Lower lobe of right lung (tissue), 2 donors: ENCODE measurements at places on chromosomes 4 and X. TPM values are rescaled to one million over a fixed set of nuclear protein-coding genes. Genes with fewer than 3 reads are reported as not detected.

DNA sequence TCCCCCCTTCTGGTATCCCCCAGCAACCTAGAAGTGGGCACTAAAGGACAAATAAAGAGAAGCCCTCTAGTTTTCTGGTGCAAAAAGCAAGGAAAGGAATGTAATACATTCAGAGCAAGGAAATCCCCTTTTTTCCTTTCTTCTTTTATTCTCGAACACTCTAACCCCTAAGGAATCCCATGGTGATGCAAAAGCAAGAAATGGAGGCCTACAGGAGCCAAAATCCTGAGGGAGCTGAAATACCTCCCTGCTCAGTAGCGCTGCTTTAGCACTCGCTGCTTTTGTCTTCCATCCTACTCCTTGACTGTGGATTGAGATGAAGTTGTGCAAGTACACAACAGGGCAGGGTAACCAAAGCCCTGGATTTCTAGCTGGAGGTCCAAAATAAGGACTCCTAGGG lies 251.0 kb downstream of the PRDM5 start:
- DNase-seq: no peak

- DNase-seq: no peak
These were observed 406.0 kb downstream of the INPP4B start for GRCh38 chr4:142440093-142440492.

- no peak for DNase-seq
These were observed 261.0 kb downstream of the PDGFC start for GRCh38 chr4:156710365-156711192.

DNA sequence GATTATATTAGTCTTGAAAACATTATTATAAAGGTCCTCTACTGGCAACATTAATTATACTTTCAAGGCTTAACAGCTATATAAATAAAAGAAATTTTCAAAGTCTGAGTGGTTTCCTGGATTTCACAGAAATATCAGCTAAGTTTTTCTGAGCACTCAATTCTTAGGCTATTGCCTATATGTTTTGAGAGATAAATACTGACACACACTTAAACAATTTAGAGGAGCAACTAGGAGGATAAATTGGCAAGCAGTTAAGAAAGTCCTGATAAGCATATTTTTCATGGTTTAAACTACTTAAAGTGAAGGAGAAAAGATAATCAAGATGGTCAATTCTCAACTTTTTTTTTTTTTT lies 2.7 kb upstream of the MGARP start:
- DNase-seq: no peak

GRCh38 chr4:79869597-79870237 lies 203.3 kb downstream of the ANTXR2 start:
- DNase-seq: no peak

Gene HMGN5
- 2.9 TPM for total RNA-seq

Gene IL1RAPL1
- total RNA-seq: not detected

GRCh38 chr4:74331944-74332343 lies 23.7 kb downstream of the EPGN start:
- no peak for DNase-seq

Gene PDE5A
- 39.8 TPM for total RNA-seq

Gene BEND2
- total RNA-seq: 0.24 TPM

DNA sequence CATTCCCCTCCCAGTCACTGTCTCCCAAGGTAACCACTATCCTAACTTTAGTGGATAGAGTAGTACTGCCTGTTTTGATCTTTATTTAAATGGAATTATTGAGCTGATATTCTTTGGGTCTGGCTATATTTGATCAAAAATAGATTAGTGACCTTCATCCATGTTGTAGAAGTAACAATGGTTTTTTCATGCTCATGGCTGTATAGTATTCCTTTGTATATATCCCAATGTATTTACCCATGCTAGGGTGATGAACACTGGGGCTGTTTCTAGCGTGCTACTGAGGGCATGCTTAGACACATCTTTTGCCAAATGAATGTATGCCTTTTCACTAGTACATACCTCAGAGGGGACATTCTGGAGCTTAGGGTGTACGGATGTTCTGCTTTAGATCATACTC lies 10.1 kb upstream of the MAGEA8 start:
- DNase-seq: no peak

GRCh38 chrX:71536285-71536684 lies 3.4 kb downstream of the OGT start:
- DNase-seq: no peak

DNA sequence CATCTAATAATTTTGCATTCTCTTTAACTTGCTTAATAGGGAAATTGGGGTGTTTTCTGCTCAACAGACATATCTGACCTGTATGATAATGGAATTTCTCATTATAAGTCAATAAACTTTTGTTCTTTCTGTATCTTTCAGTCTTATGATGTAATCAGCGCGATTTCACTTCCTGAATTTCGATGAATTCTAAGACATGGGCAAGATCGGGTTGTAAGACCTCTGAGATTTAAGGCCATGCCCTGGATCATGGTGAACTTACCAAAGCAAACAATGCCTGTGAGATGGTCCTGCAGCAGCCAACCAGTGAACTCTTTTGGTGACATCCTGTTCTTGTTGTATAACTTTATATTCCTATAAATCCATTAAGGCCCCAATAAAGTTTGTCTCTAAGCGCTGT lies 88.1 kb downstream of the NBDY start:
- DNase-seq: no peak

GRCh38 chr4:78032446-78032845 lies 24.7 kb upstream of the FRAS1 start:
- DNase-seq: no peak
